CD4-positive, alpha-beta T cell treated with Interleukin-10 for 1 hour (primary cell): ENCODE measurements at places on chromosomes 4 and X.

GRCh38 chrX:1910207-1910470 lies 295.3 kb downstream of the ASMT start:
- DNase-seq = no peak

GRCh38 chr4:48370260-48371134 lies 29.2 kb downstream of the SLAIN2 start:
- no peak for DNase-seq

DNA sequence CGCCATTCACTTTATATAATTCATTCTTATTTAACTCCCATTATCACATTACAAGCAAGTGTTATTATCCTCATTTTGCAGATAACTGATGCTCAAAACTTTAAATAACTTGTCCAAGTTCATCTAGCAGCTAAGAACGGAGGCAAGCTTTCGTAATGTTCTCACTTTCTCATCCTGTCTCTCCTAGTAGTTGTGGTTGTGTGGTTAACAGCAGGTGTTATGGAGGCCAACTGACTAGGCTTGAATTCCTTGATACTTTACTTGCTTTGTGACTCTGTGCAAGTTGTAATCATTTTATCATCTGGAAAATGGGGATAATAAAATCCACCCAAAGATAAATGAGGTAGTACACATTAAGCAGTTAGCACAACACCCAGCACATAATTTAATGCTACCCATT lies 109.9 kb upstream of the PTPN13 start:
- no peak for DNase-seq

GRCh38 chrX:10794203-10794630 lies 173.8 kb upstream of the MID1 start:
- DNase-seq = no peak

- peak; percentile 41 for DNase-seq
Observed at GRCh38 chr4:38069271-38069760, 109.1 kb downstream of the PTTG2 start.

DNA sequence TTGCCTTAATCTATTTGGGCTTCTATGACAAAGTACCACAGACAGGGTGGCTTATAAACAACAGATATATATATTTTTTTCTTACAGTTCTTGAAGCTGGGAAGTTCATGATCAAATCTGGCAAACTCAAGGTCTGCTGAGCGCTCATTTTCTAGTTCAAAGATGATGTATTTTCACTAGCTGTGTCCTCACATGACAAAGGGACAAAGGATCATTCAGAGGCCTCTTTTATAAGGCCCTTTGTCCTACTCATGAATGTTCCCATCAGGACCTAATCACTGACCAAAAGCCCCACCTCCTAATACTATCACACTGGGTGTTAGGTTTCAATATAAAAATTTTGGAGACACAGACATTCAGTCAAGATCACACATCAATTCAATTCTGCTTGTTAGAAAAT lies 2025.2 kb downstream of the PCDH7 start:
- DNase-seq = no peak

GRCh38 chrX:131789664-131790063 lies 233.4 kb upstream of the STK26 start:
- DNase-seq = no peak

DNA sequence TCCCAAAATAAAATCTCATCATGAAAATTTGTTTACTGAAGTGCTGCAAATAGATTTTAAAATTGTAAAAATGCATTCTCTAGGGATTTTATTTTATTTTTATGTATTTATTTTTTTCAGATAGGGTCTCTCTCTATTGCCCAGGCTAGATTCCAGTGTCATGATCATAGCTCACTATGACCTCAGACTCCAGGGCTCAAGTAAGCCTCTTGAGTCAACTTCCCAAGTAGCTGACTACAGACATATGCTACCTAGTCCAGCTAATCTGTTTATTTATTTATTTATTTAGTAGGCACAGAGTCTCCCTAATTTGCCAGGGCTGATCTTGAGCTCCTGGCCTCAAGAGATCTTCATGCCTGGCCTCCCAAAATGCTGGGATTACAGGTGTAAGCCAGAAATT lies 317.7 kb upstream of the ANXA10 start:
- DNase-seq = no peak

DNA sequence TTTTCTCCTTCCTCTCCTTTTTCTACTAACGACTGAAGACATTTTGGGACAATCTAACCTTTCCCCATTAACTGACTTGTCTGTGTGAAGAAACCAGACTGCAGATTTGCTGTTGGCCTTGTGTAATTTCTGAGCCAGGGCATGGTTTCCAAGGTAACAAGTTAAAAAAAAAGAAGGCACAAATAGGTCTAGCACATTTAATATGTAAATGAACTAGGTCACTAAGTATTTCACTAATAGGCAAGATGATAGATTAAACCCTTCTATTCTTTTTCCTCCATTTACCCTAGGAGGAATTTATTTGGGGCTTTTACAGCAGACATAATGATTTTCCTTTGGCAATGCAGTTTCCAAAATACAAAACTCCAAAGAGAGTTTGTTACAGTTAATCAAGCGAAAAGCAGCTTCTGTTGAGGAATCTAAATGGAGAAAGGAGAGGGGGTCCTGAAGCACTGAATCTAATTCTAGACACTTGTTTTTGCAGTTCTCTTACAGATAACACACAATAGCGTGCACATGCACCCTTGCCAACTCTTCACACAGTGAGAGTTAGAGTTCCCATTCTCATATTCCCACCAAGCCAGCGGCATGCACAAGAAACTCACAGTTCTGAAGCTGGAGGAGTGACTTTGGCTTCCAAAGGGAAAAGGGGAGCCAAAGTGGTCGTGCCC lies 72.0 kb downstream of the TSPAN5 start:
- DNase-seq = no peak

- DNase-seq = no peak
Observed at GRCh38 chrX:68550193-68550592, 51.3 kb downstream of the YIPF6 start.

- DNase-seq = no peak
Observed at GRCh38 chr4:118881512-118882146, 7.0 kb upstream of the SYNPO2 start.

DNA sequence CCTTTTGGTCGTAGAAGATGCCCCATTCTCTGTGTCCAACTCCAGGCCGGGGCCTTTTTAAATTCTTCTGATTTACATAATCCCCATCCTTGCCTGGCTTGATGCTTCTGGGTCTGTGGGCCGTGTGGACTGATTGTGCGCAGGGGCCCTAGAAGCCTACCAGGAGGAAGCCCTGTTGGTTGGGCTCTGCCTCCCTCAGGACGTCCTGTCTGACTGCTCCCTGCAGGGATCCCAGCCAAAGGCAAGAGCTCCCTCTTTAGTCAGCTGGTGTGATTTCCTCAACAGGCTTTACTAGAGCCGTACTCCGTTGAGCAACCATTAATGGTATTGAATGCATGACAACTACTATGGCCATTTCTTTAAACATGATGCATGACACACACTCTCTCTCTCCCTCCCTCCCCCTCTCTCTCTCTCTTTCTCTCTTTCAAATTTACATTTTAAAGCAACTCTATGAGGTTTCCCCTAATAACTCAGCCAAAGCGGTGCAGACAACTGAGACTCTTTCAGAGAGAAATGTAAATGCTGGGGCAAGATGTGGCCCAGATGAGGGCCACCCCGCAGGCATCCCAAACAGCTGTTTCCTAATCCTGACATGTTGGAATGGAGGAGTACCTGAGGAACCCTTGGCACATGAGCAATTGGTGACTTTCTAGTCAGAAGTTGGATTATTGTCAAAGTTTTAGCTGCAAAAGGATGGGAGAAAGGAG lies 117.3 kb downstream of the DRD5 start:
- no peak for DNase-seq

DNA sequence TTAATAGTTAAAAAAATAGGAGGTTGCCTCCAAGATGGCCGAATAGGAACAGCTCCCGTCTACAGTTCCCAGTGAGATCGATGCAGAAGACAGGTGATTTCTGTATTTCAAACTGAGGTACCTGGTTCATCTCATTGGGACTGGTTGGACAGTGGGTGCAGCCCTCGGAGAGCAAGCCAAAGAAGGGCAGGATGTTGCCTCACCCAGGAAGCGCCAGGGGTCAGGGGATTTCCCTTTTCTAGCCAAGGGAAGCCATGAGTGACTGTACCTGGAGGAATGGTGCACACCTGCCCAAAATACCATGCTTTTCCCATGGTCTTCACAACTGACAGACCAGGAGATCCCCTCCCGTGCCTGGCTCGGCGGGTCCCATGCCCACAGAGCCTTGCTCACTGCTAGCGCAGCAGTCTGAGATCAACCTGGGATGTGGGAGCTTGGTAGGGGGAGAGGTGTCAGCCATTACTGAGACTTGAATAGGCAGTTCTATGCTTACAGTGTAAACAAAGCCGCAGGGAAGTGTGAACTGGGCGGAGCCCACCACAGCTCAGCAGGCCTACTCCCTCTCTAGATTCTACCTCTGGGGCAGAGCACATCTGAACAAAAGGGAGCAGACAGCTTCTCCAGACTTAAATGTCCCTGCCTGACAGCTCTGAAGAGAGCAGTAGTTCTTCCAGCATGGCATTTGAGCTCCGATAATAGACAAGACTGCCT lies 47.5 kb downstream of the PPA2 start:
- no peak for DNase-seq

DNA sequence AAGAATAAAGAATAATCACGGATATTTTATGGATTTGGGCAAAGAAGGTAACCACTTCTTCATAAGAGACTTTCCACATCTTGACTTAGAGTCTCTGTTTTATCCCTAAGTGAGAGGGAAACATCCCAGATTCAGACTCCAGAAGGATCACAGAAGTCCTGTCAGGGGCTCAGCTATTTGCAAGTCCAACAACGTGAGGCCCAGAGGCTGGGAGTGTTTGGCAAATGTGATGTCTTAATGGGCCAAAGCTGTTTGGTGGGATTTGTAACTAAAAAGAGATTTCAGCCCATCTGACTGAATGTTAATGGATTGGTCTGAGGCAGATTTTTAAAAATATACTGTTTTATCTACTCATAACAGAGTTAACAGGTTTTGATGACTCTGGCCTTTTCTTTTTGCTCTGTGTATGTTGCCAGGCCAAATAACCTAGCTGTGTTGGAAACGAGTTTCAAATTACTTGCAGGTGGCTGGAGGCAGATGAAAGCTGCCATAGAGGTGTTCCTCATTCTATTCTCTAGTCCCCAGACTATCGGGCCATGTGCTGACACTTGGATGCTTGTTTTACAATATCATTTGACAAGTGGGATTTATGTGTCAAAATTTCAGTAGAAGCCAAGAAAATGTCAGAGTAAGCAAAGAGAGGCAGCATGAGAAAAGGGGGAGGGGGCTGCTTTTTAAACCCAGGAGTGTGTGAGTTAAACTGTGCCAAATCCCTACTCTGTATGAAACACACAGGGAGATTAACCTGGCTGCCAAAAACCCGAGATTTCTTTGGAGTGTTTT lies 330.9 kb downstream of the DCHS2 start:
- no peak for DNase-seq

GRCh38 chr4:119138046-119138445 lies 2.4 kb downstream of the MYOZ2 start:
- DNase-seq = no peak

- DNase-seq = no peak
Observed at GRCh38 chr4:84804136-84804535, 162.4 kb downstream of the WDFY3 start.

GRCh38 chr4:25377572-25378436 lies 741 bp downstream of the ANAPC4 start:
- DNase-seq = peak; percentile 1

GRCh38 chr4:103405415-103405814 lies 207.3 kb upstream of the CENPE start:
- no peak for DNase-seq

GRCh38 chr4:15653864-15654592 lies 1.1 kb downstream of the FBXL5 start:
- peak; percentile 26 for DNase-seq

GRCh38 chr4:20895988-20896387 lies 195.7 kb downstream of the PACRGL start:
- DNase-seq = no peak

GRCh38 chrX:19863857-19864223 lies 23.6 kb downstream of the SH3KBP1 start:
- no peak for DNase-seq

- no peak for DNase-seq
Observed at GRCh38 chrX:105910563-105911105, 88.3 kb downstream of the NRK start.

- DNase-seq = no peak
Observed at GRCh38 chrX:32185160-32185559, 1026.2 kb downstream of the DMD start.

GRCh38 chr4:166577639-166578038 lies 656.7 kb downstream of the SPOCK3 start:
- no peak for DNase-seq
